ENCODE measurements at places on chromosomes 5 and 9.

DNA sequence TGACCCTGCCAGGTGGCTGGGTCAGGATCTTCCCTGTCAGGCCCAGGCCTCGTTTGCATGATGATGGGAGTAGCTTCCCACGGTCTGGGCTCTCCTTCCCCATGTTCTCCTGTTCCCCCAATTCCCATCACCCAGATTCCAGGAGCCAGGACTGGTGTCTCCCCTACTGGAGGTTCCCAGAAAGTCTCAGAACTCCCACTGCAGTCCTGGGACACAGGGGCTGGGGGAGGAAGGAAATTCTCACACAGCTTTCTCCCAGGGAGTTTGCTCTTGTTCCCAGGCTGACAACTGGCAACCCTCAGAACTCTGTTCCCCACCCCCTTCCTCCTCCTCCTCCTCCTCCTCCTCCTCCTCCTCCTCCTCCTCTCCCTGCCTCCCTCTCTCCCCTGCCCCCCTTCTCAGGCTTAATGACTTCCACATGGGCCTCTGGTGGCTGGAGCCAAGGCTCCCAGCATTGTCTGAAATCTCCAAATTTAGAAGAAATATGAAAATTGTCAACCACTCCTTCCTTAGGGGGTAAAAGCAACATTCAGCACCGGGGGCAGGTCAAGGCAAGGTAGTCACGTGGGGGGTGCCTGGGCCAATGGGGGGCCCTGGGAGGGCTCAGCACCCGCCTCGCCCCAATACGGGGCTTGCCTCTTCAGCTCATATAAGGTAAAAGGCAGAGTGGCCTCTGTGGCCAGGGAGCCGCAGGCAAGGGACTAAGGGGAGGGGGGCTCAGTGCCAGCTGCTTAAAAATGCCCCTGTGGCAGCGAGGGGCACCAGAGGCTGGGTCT lies 27.3 kb upstream of the IL17B start:
- DNase-seq = no peak

GRCh38 chr5:148986636-148987035 lies 76.2 kb downstream of the SH3TC2 start:
- no peak for DNase-seq

GRCh38 chr5:140181002-140181483 lies 6.1 kb downstream of the CYSTM1 start:
- DNase-seq = no peak

DNA sequence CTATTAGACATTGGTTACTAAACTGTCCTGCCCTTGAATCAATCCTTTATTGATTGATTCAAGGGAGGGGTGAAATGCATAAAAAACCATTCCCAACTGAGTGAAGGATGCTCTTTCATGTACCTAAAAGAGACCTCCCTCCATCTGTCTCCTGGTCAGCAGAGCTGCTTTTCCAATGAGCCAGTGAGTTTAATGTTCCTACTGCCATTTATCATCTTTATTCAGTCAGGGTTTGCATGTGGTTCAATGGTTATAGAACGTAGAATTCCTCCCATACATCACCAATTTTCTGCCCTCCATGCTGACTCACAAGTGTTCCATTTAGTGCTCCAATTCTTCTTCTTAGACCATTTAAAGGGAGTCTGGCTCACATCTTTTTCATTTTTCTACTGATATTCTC lies 199.1 kb upstream of the PCSK5 start:
- no peak for DNase-seq

DNA sequence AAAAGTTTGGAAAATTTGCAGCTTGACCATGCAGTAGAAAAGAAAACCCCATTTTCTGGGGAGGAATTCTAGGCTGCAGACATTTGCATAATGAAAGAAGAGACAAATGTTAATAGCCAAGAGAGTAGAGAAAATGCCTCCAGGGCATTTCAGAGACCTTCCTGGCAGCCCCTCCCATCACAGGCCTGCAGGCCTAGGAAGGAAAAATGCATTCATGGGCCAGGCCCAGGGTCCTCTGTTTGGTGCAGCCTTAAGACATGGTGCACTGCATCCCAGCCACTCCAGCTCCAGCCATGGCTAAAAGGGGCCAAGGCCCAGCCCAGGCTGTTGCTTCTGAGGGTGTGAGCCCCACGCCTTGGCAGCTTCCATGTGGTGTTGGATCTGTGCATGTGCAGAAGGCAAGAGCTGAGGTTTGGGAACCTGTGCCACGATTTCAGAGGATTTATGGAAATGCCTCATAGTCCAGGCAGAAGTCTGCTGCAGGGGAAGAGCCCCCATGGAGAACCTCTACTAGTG lies 75.0 kb upstream of the OR13F1 start:
- DNase-seq = no peak

DNA sequence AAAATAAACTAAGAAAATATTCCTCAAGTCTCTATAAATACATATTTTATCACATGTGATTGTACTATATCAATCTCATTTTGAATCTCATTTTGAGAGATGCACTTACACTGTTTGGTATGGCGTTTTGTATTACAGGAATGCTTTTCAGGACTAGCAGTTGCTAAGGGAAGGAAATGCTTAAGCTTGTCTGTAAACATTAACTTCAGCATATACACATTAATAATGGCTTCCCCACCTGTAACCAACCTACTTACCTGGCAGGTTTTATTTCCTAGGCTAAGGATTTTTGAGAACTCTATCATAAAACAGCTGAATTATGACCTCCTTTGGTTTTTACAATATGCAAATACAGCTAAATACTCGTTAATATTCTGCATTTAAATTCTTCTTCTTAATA lies 141.0 kb upstream of the GRHPR start:
- DNase-seq = no peak

- DNase-seq = no peak
Observed at GRCh38 chr5:88452820-88453219, 184.2 kb upstream of the TMEM161B start.

GRCh38 chr9:100066539-100066938 lies 32.3 kb downstream of the ERP44 start:
- DNase-seq = no peak

DNA sequence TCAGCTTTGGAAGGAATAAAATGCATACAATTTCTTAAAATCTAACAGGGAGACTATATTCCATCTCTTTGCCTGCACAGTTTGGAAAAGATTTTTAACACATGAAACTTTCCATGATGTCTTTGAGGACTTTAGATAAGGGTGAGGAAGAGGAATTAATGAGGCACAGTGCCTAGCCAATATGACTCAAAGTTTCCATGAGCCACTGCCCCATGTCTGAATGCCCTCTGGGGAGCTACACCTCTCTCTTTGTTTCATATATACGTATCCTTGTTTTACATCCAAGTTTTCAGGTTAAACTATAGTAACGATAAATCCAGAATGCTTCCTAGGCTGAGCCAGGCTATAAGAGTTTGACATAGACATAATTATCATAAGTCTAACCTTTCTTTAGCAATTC lies 349.3 kb upstream of the TLE4 start:
- DNase-seq = no peak

DNA sequence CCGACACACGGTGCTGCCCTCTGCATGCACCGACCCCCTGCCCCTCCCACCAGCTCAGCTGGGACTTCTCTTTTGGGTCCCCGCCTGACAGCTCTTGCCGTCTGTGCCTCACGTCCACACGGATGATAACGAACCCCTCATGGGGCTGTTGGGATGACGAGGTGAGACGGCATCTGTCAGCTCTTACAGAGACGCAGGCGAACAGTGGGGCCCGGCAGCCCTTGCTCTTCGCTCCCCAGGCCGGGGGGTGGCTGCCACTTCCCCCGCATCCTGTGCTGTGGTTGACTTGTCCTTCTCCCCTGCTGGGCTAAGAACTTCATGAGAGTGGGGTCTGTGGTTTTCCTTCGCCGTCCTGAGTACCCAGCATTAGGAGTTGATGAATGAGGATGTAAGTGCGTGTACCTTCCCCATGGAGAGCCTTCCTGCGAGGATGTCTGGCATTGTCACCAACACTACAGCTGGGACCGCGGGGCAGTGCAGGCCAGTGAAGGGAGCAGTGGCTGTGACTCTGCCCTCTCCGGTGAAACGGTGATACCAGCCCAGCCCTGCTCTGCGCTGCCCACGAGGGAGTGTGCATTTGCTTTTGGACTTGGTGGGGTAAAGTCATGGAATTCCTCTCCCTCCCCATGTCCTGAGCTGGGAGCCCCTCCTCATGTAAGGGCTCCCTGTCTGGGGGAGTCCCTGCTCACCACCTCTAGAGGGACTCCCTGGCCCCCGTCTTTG lies 23.2 kb downstream of the HK3 start:
- DNase-seq = peak; percentile 24

- DNase-seq = no peak
Observed at GRCh38 chr5:149855366-149855765, 89.2 kb downstream of the PDE6A start.

DNA sequence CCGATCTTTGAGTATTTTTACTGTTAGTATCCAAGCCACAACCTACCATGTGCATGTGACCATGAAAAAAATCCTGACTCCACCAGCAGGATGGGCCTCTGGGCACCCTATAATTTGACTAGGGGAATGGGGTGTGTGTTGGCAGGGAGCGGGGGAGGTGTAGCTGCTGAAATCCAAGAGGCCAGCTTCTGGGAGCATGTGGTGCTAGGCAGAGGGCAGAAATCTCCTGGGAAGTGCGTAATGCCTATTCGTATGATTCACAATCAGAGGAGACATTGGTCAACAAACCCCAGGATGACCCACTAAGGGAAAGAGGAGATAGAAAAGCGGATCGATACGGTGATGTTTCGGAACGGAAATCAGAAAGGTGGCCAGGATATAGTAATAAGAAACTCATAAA lies 149.9 kb downstream of the ARSB start:
- no peak for DNase-seq

DNA sequence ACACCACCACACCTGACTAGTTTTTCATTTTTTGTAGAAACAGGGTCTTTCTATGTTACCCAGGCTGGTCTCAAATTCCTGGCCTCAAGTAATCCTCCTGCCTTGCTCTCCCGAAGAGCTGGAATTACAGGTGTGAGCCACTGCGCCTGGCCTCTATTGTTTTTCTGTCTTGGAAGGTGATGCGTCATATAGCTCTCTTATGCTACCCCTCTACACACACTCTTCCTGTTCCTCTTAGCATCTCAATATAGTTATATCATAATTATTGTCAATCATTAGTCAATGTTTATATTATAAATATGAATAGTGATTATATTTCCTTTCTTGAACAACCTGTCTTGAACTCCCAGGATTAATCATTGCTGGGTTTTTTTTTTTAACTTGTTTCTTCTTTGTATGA lies 7.3 kb downstream of the PKD2L2 start:
- DNase-seq = no peak

DNA sequence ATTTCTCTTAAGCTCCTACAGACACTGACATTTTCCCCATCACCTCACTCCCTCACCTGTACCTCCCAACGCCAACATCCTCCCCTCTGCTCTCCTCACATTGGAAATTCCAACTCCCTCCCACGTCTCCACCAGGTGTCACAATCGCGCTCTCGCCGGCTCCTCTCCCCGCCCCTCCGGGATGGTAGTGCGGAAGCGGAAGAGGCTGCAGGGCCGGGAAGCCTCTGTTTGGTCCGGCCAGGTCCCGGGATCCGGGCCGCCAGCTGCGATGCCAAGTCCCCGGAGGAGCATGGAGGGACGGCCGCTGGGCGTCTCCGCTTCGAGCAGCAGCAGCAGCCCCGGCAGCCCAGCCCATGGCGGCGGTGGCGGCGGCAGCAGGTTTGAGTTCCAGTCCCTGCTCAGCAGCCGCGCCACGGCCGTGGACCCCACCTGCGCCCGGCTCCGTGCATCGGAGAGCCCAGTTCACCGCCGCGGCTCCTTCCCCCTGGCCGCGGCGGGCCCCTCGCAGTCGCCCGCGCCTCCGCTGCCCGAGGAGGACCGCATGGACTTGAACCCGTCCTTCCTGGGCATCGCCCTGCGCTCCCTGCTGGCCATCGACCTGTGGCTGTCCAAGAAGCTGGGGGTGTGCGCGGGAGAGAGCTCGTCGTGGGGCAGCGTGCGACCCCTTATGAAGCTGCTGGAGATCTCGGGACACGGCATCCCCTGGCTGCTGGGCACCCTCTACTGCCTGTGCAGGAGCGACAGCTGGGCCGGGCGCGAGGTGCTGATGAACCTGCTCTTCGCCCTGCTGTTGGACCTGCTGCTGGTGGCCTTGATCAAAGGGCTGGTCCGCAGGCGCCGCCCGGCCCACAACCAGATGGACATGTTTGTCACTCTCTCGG lies at the start of gene PLPP6:
Gene PLPP6, plus strand, starts transcription at position 187 of the 881 bp plus-strand sequence. Its CDS starts 82 bp downstream, at position 269.
- peak; percentile 49 for DNase-seq

GRCh38 chr5:112174959-112175594 lies 244.0 kb downstream of the EPB41L4A start:
- DNase-seq = peak; percentile 68

DNA sequence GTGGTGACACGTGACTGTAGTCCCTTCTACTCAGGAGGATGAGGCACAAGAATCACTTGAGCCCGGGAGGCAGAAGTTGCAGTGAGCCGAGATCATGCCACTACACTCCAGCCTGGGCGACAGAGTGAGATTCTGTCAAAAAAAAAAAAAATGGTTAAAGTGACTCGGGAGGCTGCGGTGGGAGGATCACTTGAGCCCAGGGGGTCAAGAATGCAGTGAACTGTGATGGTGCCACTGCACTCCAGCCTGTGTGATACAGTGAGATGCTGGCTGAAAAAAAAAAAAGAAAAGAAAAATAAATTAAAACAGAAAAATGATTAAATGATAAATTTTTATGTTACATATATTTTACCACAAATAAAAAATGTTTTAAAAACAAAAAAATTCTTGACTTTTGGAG lies 51.9 kb downstream of the KLF4 start:
- no peak for DNase-seq

GRCh38 chr9:68781928-68782327 lies 76.9 kb downstream of the PIP5K1B start:
- no peak for DNase-seq

GRCh38 chr9:107805201-107805600 lies 315.6 kb upstream of the KLF4 start:
- no peak for DNase-seq

GRCh38 chr5:27701931-27702903 lies 663.8 kb upstream of the CDH9 start:
- DNase-seq = no peak

- no peak for DNase-seq
Observed at GRCh38 chr9:131475956-131476776, 26.6 kb upstream of the POMT1 start.

GRCh38 chr5:127518319-127518621 lies 830 bp downstream of the PRRC1 start:
- peak; percentile 58 for DNase-seq

DNA sequence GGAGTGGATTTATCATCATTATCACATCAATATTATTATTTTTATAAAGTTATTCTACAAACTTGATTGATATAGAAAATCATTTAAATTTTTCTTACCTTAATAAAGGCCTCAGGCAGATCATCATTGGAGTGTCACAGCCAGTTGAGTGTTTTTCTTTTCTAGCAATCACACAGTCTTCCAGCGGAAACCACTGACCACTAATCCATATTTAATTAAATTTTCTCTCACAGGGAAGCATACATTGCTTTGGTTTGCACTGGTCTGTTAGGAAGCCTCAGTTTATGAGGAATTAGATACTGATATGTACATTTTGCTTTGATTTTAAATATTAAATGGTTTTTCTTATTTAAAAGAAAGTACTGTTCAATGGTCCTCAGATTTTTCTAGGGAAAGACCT lies 6.7 kb downstream of the SPZ1 start:
- DNase-seq = no peak

- DNase-seq = no peak
Observed at GRCh38 chr5:150058480-150059126, 27.8 kb downstream of the CSF1R start.
